Stimulated activated CD4-positive, alpha-beta T cell treated with anti-CD3 and anti-CD28 coated beads, Interleukin-4, amount 100 ng/mL, for 1 hour (primary cell): ENCODE measurements at places on chromosomes 12 and 14.

- no peak for DNase-seq
These were observed 928 bp downstream of the EFCAB11 start for GRCh38 chr14:89953602-89954001.

DNA sequence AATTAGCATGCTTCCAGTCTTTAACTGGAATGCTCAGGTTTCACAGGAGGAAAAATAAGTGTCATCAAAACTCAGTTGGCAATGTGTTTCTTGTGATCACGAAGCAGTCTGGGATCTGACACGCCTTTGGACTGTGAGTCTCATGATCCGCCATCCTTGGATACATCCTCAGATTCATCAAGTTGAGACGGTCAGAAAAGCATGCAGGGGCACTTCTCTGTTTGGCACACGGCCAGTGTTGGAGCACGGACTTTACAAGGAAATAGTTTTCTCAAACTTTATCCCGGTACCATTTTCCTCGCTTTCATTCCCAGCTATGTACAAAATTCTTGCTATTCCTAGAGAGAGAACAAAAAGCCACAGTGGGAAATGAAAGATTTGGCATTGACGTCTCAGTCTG, 88.4 kb upstream of the PARP11 start:
- DNase-seq: no peak

DNA sequence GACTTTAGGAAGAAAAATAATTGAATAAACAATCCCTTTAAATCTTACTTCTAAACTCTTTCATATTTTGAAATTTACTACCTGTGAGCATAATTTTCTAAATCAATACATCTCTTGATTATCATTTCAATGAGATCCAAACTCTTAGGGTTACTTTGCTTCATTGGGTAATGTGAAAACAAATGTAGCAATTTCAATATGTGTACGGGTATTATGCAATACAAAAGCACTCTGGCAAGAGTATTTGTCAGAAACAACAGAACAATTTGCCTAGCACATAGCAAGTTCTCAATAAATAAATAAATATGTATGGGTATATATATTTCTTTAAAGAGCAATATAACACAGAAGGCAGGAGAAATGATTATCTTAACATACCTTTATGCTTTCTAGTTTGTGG, 77.1 kb downstream of the PLEKHG7 start:
- no peak for DNase-seq

DNA sequence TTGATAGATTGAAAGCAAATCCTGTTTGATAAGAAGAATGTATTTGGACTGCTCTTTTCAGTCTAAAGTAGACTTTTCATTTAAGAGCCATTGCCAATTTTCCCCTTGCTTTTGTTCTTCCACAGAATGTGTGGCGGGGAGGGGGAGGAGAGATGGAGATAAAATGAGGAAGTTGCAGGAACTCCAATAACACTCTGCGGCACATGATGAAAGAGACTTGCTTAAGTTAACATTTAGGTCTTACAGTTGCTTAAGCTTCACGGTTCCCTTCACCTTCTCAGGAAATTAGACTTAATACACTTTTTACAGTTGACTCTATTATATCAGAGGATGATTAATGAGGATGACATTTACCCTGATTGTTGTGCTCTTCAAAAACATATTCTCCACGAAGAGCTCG, 537.3 kb downstream of the TMTC2 start:
- no peak for DNase-seq

- no peak for DNase-seq
These were observed 65.0 kb upstream of the AMN start for GRCh38 chr14:102857444-102857843.

DNA sequence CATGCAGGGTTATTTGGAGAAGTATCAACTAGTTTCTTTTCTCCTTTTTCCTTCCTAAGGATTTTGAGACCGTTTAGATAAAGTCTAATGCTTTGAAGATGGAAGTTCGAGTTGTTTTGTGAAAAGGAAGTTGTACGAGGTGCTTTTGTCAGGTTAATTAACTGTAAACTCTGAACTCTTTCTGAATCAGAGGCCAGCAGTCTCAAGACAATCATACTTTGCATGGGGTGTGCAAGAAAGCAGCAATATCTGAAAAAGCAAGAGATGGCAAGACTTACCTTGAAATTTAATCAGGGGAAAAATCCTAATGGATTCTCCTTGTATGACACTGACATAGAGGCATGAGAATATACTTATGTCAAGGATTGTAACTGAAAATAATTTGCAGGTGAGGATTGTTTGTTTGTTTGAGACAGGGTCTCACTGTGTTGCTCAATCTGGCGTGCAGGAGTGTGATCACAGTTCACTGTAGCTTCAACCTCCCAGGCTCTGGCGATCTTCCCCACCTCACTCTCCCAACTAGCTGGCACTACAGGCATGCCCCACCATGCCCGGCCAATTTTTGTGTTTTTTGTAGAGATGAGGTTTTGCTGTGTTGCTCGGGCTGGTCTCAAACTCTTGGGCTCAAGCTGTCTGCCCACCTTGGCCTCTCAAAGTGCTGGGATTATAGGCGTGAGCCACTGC, 170.2 kb upstream of the HMGA2 start:
- no peak for DNase-seq

GRCh38 chr12:124868252-124869058, 4.8 kb upstream of the SCARB1 start:
- DNase-seq: no peak

DNA sequence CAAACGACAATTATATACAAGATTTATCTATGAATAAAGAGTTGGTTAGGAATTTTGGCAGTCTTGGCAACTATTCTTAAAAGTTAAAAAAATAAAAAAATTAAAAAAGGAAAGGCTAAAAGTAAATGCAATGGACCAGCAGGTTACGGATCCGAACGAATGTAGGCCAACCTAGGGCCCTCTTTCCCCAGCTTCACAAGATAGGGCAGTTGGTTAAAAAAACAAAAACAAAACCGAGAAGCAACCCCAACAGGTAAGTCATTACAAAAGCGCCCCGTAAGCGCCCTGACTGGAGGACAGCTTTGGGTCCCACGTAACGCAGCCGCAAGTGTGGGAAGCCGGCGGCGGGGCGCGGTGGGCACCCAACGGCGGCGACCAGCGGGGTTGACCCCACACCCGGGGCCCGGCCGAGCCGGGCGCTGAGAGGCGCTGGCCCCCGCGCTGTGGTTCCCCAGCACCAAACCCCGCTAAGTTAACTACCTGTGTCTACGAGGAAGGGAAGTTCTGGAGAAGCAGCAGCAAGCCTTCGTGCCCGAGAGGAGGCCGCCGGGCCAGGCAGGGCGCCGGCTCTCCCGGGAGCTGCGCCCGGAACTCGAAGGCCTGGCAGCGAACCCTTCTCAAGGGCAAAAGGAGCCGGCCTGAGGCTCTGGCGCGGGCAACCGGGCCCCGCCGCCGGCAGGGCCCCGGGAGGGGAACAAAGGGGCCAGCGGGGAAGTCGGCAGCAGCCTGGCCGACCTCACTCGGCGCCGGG, 882 bp downstream of the HECTD1 start:
- DNase-seq: peak; percentile 58

DNA sequence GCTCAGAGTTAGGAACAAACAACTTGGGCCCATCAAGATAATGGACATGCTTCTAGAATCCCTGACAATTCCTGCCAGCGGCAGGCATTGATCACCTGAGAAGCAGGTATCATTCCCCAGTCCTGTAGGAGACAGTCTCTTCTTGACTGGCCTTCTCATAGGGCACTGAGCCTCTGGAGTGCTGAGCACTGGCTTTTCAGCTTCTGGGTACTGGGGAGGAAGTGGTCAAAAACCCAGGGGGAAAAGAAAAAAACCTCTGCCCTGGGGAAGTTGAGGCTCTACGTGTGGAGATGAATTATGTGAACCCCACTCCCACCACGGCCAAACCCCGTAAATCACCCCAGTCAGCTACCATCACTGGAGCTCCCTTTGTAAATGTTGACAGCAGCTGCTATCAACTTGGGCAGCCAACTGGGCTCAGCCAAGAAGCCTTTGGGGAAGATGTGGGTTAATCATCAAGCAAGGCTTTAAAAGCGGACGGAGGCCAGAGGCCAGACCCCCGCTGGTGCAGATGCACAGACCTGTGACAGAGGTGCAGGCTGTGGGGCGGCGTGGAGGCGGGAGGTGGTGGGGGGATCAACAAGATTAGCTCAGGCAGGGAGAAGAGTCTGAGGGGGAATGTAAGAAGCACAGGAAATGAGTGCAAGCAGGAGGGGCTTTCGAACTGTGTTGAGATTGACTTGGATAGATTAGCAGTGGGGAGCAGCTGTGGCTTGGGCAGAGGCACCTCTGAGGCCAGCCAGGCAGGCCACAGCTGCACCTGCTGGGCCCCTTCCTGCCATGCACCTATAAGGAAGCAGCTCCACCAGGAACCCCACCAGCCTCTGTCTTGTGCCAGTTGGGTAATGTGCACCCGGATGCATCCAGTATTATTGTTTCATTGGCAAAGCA, 105.4 kb upstream of the HIF1A start:
- no peak for DNase-seq

- no peak for DNase-seq
These were observed 42.1 kb downstream of the CIT start for GRCh38 chr12:119835068-119835467.

GRCh38 chr14:100844082-100844408, 18.1 kb downstream of the MEG3 start:
- no peak for DNase-seq

DNA sequence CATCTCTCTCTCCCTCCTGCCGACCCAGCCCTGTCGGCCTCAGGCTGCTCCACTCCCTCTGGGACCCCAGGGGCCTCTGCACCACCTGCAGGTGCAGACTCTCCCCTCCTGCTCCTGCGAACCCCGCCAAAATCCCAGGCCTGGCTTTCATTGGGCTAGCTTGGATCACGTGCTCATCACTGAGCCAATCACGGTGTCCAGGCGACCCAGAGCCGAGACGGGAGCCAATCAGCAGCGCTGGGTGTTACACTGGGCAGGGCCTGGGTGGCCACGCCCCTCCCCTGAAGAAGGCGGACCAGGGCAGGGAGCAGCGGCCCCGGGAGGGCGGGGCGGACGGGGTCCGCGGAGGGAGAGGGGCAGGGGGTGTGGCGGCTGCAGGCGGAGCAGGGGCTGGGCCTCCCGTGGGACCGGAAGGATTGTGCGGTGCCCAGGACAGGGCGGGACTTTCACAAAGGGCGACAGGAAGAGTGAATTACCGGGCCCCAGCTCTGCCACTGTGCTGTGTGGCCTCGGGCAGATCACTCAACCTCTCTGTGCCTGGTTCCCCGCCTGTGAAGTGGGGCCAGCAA, 66.6 kb upstream of the FBRSL1 start:
- no peak for DNase-seq

- peak; percentile 80 for DNase-seq
These were observed 311.9 kb downstream of the DUSP6 start for GRCh38 chr12:89040146-89040964.

DNA sequence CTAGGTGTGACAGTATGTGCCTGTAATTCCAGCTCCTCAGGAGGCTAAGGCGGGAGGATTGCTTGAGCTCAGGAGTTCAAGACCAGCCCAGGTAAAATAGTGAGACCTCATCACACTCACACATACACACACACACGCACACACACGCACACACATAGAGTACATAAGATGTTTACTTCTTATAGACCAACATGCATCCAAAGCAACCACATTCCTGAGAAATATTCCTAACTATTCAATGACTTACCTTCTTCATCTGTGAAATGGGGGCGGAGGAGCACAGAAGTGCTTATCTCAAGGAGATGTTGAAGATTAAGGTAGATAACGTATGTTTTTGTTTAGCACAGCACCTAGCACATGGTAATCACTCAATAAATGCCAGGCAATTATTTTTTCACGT, 6.4 kb downstream of the NDUFA12 start:
- no peak for DNase-seq

- no peak for DNase-seq
These were observed 78.0 kb downstream of the LRRC74A start for GRCh38 chr14:76904100-76904739.

DNA sequence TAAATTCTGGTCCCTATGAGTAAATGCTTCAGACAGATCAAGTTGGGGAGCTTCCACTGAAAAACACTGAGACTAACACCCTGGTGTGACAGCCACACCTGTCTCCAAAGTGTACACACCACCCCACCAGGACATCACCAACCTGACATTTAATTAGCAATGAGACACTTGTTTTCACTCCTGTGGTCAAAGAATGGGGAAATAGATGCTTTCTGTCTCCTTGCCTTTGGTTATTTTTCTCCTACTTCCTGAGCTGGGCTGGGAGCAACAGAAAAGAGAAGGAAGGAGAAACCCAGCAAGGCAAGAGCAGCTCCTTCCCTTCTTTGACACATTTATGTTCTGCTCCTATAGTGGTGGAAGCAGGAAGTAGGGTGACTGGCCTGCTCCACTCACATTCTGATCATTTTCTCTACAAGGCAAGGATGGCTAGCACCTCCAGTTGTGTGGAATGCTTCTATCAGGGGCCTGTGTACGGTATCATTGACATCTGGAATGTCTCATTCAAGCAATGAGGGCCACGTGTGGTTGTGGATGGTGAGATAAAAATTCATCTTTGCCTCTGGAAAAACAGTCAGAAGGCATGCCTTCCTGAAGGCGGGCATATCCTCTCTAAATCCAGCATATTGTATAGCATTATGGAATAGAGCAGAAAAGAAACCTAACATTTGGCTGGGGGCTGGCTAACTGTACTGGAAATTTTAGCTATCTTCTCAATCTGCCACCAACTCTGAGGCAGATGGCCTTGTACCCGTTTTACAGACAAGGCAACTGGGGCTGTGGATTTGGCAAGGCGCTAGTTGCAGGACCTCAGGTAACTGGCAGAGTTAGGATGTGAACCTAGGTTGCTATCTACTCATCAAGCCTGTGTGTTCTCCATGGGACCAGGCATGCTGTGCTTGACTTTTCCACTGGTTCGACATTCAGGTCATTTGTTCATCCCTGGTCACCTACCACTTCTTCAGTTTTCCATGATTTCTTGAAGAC, 24.8 kb upstream of the LGALS3 start:
- no peak for DNase-seq

DNA sequence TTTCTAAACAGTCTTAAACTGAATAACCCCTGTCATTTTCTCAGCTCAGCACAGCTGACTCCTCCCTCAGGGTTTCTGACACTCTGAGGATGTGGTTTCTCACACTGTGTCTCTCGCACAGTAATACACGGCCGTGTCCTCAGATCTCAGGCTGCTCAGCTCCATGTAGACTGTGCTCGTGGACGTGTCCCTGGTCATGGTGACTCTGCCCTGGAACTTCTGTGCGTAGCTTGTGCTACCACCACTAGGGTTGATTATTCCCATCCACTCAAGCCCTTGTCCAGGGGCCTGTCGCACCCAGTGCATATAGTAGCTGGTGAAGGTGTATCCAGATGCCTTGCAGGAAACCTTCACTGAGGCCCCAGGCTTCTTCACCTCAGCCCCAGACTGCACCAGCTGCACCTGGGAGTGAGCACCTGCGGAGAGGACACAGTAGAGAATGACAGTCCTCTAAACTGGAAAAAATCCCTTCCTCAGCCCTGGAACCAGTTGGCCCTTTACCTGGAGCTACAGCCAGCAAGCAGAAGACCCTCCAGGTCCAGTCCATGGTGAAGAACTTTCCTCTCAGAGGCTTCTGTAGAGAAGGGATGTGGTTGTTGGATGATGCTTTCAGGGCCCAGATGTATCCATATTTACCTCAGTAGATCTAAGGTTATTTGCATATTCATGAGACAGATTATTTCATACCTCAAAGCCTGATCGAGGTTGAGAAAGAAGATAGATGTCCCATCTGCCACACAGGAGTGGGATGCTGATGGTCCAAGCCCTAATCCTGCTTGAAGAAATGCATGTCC, 984.8 kb downstream of the TMEM121 start:
- DNase-seq: peak; percentile 15

GRCh38 chr14:35506461-35506860, 27.5 kb upstream of the INSM2 start:
- DNase-seq: no peak
